ENCODE measurements at places on chromosomes 6 and 20. TPM values are rescaled to one million over a fixed set of nuclear protein-coding genes. Genes with fewer than 3 reads are reported as not detected.

The BPIFB2 gene
- 0.26 TPM for total RNA-seq

The CENPW gene
- total RNA-seq = 1.8 TPM

The EFHC1 gene
- 30.3 TPM for total RNA-seq

The EFCAB8 gene
- not detected for total RNA-seq

DNA sequence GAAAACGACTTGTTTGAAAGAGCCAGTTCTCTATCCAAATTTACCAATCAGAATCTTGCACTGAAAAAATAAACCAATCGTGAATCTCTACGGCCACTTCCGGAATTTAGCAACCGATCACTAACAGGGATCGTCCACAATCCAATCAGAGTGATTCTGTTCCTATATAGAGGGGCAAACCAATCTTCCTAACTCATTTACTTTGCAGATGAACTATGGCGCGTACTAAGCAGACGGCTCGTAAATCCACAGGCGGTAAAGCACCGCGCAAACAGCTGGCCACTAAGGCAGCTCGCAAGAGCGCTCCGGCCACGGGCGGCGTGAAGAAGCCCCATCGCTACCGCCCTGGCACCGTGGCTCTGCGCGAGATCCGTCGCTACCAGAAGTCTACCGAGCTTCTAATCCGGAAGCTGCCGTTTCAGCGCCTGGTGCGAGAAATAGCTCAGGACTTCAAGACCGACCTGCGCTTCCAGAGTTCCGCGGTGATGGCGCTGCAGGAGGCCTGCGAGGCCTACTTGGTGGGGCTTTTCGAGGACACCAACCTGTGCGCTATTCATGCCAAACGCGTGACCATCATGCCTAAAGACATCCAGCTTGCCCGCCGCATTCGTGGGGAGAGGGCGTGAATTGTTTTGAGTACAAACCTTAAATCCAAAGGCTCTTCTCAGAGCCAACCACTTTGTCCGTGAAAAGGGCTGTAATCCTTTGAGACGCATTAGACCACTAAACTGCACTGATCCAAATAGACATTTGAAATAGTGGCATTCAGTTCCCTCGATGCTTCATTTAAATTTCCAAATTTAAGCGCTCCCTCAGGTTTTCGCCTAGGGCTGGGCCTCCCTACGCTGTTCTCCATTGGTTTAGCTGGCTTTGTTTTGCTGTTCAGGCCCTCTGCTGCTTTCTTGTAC lies 138.0 kb downstream of the HFE start:
- no peaks in the 10 kb centered on the region for H3K27me3 ChIP-seq
- H3K27ac ChIP-seq = no peak overlapping the region
- peak overlapping the region; percentile 51 for H3K4me3 ChIP-seq
- peak; percentile 28 for DNase-seq
- H3K4me1 ChIP-seq = peaks cover 6% of the 10 kb centered on the region

DNA sequence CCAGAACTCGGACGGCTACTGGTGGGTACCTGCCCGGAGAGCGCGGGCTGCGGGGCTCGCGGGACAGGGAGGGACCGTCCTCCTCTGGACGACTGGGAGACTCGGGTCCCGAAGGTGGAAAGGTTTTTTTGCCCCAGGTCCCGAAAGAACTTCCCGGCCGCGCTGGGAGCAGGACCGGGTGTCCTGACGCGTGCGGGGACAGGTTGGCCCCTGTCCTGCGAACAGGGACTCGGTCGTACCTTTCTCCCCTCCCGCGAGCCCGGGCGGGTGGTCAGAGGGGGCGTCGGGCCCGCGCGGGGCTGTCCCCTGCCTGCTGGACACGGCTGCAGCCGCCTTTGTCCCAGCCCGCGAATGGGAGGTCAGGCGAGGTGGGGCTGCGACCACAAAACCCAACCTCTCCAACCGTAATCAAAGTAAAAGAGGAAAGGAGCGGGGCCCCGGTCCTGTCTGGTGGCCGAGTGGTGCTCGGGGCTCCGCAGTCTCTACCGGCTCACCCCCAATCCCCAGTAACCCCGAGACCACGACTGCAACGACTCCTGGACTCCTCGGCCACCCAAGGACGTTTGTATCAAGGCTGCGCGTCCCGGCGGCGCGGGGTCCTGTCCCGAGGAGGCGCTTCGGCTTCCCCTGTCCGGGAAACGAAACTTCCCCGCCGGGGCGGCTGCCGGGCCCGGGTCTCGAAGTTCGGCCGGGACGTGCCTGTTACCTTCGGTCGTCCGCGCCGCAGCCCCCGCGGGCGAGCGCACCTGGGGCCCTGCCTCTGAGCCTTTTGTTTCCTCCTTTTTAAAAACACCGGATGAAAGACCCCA lies 798 bp downstream of the DSP start:
- H3K36me3 ChIP-seq = no peaks in the 10 kb centered on the region
- peak; percentile 36 for DNase-seq
- H3K4me3 ChIP-seq = peak overlapping the region; percentile 47
- H3K27ac ChIP-seq = no peak overlapping the region

DNA sequence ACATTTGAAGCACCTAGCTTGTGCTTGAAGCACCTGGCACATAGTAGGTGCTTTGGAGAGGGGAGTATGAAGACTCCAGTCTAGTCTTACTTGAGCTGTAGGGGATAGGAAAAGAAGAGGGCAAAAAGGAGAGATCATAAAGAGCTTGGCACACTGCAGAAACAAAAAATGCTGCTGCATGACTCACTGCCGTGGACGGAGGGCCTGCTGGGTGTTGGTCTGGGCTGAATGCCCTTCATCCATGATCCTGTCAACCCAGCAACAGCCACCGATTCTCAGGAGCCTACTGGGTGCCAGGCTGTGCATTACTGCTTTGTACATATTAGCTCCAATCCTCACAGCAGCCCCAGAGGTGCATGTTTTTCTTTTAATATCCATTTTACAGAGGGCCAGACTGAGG lies 6.0 kb downstream of the PDYN start:
- no peaks in the 10 kb centered on the region for H3K36me3 ChIP-seq
- no peak overlapping the region for H3K27ac ChIP-seq
- no peaks in the 10 kb centered on the region for H3K4me1 ChIP-seq
- no peak overlapping the region for H3K4me3 ChIP-seq

- no peak overlapping the region for H3K4me3 ChIP-seq
- no peak for DNase-seq
- no peaks in the 10 kb centered on the region for H3K36me3 ChIP-seq
Observed at GRCh38 chr6:372336-372911, 19.1 kb upstream of the IRF4 start.

- DNase-seq = no peak
- no peak overlapping the region for H3K27ac ChIP-seq
- H3K4me3 ChIP-seq = no peak overlapping the region
Observed at GRCh38 chr6:5123296-5124143, 38.4 kb downstream of the PPP1R3G start.

DNA sequence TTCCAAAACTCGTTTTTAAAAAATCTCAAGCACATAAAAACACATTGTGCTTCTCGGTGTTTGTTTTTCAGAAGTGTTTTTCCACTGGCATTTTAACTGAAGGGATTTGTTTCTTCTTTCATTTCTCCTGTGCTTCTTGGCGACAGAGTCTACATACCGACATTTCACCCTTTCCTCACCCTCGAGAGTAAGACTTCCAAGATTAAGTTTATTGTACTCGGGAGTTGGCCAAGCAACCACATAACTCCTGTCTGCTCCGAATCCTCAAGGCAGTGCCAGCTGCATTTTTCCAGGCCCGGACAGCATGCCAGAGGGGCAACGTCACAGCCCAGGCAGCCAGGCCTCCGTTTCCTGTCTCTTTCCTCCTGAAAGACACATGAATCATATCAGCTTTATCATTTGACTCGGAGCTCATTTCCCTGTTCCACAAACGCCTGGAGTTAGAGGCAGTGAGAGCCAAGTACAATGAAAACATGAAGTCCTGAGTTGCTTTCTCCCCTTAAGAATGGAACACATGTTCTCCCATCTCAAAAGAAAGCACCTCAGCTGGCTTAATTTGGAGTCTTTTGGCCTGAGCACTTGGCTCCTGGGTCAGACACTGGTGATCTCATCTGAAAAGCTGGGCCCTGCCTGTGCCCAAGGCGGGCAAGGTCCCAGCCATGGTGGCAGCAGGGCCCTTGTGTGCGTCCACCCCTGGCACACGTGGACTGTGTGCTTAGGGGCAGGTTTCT lies 23.2 kb upstream of the FAM50B start:
- peak overlapping the region; percentile 23 for H3K4me3 ChIP-seq
- no peaks in the 10 kb centered on the region for H3K27me3 ChIP-seq
- H3K36me3 ChIP-seq = no peaks in the 10 kb centered on the region

GRCh38 chr20:61128701-61129269 lies 123.3 kb upstream of the CDH4 start:
- H3K27ac ChIP-seq = no peak overlapping the region
- H3K4me1 ChIP-seq = no peaks in the 10 kb centered on the region
- H3K4me3 ChIP-seq = no peak overlapping the region
- H3K36me3 ChIP-seq = no peaks in the 10 kb centered on the region
- no peak for DNase-seq

DNA sequence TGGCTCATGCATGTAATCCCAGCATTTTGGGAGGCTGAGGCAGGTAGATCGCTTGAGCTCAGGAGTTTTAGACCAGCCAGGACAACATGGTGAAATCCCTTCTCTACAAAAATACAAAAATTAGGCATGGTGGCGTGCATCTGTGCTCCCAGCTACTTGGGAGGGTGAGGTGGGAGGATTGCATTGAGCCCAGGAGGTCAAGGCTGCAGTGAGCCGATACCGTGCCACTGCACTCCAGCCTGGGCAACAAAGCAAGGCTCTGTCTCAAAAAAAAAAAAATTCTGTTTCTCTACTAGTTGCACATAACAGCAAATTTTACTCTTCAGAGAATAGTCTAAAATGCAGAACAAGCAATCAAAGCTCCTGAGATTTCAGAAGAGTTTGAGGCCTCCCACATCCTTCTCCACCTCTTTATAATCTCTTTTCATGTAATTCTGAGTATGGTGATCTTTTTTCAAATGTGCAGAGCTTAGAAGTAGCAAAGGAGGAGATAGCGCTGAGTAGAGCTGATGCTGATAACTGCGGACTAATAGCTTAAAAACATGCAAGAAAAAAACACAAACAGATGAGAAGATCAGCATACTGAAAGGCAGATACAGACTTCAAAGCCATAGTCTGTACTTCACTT lies 23.3 kb downstream of the LRRN4 start:
- H3K27me3 ChIP-seq = no peaks in the 10 kb centered on the region
- peaks cover 5% of the 10 kb centered on the region for H3K4me1 ChIP-seq
- no peak for DNase-seq
- no peak overlapping the region for H3K4me3 ChIP-seq
- H3K36me3 ChIP-seq = no peaks in the 10 kb centered on the region

DNA sequence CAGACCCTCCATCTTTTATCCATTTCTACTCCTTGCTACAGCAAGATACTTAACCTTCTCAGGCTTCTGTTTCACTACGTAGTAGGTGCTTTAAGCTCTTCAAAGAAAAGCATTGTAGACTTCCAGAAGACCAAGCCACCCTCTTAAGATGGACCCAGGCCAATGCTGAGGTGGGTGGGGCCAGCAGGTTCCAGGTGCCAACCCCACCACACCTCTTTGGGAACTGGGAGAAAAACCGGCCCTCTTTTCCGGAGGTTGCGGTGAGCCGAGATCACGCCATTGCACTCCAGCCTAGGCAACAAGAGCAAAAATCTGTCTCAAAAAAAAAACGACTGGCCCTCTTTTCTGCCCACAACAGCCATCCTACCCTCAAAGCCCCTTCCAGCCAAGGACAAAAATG lies 10.6 kb upstream of the HMGA1 start:
- no peak overlapping the region for H3K27ac ChIP-seq
- H3K4me1 ChIP-seq = peaks cover 6% of the 10 kb centered on the region
- H3K36me3 ChIP-seq = no peaks in the 10 kb centered on the region
- H3K4me3 ChIP-seq = no peak overlapping the region
- DNase-seq = no peak

GRCh38 chr6:36735110-36736071 lies 37.8 kb downstream of the RAB44 start:
- peak; percentile 87 for DNase-seq
- H3K27me3 ChIP-seq = no peaks in the 10 kb centered on the region
- peak overlapping the region; percentile 65 for H3K27ac ChIP-seq
- H3K4me1 ChIP-seq = peaks cover 5% of the 10 kb centered on the region
- no peak overlapping the region for H3K4me3 ChIP-seq

DNA sequence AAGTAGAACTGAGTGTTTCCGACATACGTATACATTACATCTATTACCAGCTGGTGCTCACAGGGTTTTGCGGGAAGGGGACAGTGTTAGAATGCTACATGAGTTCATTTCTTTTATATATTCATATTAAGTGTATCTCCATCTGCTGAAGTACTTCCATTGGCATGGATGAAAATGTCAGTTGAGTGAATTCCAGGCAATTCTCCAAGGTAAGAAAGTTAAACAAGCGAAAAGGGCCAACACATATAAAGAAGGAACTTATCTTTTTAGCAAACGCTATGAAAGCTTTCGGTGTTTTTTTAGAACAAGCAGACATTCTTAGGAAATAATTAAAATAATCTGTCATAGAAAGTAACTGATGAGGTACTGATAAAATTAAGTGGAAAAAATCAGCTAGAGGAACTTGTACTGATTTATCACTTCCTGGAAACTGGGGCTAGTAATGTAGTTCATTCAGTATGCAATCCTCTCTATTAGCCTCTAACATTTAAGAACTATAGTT lies 34.6 kb downstream of the RNF146 start:
- H3K27me3 ChIP-seq = no peaks in the 10 kb centered on the region
- H3K27ac ChIP-seq = no peak overlapping the region
- H3K4me3 ChIP-seq = no peak overlapping the region
- DNase-seq = no peak

- DNase-seq = peak; percentile 56
- no peaks in the 10 kb centered on the region for H3K36me3 ChIP-seq
- no peaks in the 10 kb centered on the region for H3K4me1 ChIP-seq
- peak overlapping the region; percentile 78 for H3K27ac ChIP-seq
Observed at GRCh38 chr6:109690373-109690736, 647 bp downstream of the AK9 start.

DNA sequence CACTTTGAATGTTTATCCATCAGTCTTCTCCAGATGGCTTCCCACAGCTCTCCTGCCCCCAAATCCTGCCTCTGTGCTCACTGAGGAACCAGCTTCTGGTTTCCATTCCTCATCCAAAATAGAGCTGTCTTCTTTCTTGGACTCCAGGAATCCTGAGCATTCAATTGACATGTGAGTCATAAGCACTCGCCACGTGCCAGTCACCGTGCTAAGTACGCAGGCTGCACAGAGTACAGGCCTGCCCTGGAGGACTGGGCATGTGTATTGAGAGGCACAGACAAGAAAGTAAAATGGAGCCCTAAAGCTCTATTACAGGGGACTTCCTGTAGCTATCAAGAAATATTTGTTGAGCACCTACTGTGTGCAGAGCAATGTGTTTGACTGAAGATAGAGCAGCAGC lies 39.7 kb upstream of the LRFN2 start:
- no peak for DNase-seq
- no peaks in the 10 kb centered on the region for H3K27me3 ChIP-seq
- no peaks in the 10 kb centered on the region for H3K4me1 ChIP-seq
- no peak overlapping the region for H3K4me3 ChIP-seq
- no peaks in the 10 kb centered on the region for H3K36me3 ChIP-seq
- no peak overlapping the region for H3K27ac ChIP-seq

GRCh38 chr20:6212903-6213302 lies 90.1 kb upstream of the FERMT1 start:
- H3K27ac ChIP-seq = no peak overlapping the region
- no peaks in the 10 kb centered on the region for H3K4me1 ChIP-seq
- no peaks in the 10 kb centered on the region for H3K27me3 ChIP-seq
- no peaks in the 10 kb centered on the region for H3K36me3 ChIP-seq

GRCh38 chr20:48126227-48126740 lies 341.0 kb upstream of the SULF2 start:
- H3K4me3 ChIP-seq = no peak overlapping the region
- peaks cover 13% of the 10 kb centered on the region for H3K4me1 ChIP-seq
- DNase-seq = no peak
- no peaks in the 10 kb centered on the region for H3K36me3 ChIP-seq
